ENCODE measurements at places on chromosomes 7 and 10.

GRCh38 chr7:107528461-107528860 is 35.3 kb downstream of the COG5 start:
- DNase-seq: peak; percentile 23

- DNase-seq: no peak
Measured at GRCh38 chr7:126685596-126685995, 567.1 kb downstream of the GRM8 start.

DNA sequence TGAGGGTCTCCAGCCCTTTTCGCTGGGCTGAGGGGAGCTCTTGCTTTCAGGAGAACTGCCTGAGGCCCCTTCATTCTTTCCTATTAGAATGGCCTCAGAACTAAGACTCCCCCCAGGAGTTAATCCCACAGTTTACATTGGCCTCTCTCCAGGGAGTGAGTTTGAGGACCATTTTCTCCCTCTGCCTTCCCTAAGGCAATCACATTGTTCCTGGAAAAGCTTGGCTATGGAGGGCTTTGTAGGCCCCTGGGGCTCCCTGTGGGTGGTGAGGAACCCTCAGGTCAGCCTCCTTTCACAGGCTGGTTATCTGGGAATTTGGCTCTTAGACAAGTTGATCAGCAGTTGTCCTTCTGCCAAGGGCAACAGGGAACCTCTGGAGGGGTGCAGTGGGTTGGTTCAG is 343.7 kb downstream of the RPS24 start:
- no peak for DNase-seq

GRCh38 chr10:131902211-131902610 is 1.4 kb downstream of the PPP2R2D start:
- DNase-seq: no peak

DNA sequence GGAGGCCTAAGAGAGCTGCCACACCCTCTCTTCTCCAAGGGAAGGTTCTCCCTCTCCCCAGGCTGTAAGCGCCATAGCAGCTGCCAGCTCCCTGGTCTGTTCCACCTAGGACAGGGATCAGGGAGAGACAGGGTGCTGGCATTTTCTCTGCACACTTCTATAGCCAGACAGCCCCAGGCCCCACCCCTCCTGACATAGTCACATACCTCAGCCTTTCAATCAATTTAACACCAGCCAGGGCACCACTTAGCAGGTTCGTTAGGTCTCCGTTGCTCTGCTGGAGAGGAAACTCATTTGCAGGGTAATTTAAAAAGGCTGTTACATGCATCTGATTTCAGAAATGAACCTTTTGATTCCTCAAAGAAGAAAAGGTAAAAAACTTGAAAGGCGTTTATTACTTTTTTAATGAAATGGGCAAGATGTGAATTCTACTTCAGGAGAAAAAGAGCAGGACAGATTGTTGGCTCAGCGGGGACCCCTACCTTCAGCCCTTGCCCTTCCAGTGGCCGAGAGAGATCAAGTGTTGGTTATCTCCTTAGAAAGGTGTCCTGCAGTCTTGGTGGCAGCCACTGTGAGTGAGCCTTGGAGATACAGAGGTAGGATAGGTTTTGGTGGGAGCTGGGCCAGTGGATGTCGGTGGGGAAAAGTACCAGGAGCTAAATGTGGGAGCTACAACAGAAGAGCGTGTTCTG is 180.5 kb upstream of the GALNT17 start:
- no peak for DNase-seq

- no peak for DNase-seq
Measured at GRCh38 chr10:5814110-5815107, 1.2 kb upstream of the GDI2 start.

- no peak for DNase-seq
Measured at GRCh38 chr10:1114719-1115606, 58.8 kb downstream of the WDR37 start.

DNA sequence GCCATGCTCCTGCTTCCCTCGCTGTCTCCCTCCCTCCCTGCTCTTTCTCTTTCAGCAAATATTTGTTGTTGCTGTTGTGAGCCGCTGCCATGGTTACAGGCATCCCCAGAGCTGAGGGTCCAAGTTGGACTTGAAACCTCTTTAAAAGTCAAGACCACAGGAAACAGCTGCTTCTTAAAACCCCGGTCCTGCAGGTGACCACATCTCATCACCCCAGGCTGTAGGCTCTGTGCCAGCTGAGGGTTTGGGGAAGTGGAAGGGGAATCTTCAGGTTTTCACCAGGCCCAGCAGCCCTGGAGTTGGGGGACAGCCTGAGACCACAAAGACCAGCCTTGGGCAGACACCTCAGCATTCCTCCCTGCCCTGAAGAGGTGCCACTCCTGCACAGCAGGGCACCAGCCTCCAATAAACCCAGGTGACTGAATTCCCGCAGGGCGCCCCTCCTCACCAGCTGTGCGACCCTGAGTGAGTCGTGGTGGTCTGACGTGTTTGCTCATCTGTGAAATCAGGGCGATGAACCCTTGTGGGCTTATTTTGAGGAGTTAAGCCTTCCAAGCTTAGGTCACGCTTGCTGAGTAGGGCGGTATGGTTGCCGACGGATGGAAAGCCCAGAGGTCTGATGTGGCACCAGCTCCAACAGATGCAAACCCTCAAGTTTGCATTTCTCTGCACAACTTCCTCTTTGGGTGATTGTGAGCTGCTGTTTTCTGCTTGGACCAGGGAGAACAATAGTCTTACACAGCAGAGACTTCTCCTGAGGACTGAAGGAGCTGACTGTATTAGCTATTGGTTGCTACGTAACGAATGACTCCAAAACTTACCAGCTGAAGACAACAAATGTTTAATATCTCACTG is 24.8 kb downstream of the NPTX2 start:
- DNase-seq: no peak

DNA sequence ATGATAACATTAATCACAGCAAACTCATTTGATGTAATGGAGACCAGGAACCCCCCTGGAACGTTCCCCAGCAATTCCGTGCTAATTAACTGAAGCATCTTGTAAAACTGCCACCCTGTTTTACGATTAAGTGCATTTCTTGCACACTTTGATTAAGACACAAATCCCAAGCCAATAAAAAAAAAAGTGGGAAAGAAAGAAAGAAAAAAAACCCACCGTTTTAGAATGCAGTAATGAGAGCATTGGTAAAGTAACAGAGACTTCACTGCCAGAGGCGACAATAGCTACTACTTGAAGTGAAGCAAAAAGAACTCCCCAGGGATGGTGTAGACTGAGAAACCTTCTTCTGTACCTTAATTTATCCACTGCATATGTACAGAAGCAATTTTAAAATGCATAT is 616.1 kb downstream of the PTPRN2 start:
- DNase-seq: no peak

- no peak for DNase-seq
Measured at GRCh38 chr7:72258074-72258473, 154.1 kb downstream of the CALN1 start.

- no peak for DNase-seq
Measured at GRCh38 chr10:31131251-31131650, 99.6 kb upstream of the ZNF438 start.

DNA sequence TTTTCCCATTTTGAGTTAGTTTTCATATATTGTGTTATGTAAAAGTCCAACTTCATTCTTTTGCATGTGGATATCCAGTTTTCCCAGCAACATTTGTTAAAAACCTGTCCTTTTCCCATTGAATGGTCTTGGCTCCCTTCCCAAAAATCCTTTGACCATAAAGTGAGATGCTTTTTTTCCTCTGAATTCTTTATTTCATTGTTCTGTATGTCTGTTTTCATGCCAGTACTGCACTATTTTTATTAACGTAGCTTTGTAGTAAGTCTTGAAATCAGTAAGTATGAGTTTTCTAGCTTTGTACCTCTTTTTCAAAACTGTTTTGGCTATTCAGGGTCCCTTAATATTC is 20.0 kb downstream of the C1GALT1 start:
- DNase-seq: no peak

GRCh38 chr10:78502210-78502936 is 468.7 kb downstream of the RPS24 start:
- DNase-seq: no peak

GRCh38 chr7:14501436-14501835 is 401.1 kb downstream of the DGKB start:
- no peak for DNase-seq

- DNase-seq: no peak
Measured at GRCh38 chr10:95403700-95404461, 113.1 kb upstream of the PDLIM1 start.

DNA sequence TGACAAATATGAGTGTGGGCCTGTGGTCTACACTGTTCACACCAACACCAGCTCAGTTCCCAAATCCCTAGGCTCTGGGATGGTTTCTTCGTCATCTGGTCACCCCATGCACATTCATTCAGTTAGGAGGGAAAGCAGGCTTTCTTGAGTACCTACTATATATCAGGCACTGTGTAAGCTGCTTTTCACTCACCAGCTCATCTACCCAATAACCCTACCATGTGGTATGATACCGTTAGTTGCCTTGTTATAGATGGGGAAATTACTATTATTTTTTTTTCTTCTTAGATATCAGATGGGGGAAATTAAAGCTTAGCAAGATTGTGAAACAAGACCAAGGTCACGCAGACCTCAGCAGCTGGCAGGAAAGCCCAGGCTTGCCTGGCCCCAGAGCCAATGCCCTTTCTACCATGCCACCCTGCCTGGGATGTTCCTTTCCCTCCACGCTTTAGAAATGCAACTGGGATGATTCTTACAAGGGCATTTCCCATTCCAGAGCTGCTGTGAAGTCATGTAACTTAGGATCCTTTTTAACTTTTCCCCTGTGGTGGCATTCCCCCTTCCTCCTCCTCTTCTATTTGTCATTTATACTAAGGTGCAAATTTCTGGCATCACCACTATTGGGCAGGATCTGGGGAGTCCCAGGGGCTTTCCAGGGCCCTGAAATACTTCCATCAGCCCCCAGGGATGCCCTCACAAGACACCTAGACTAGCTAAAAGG is 93.1 kb upstream of the EFCAB10 start:
- DNase-seq: peak; percentile 27

- DNase-seq: no peak
Measured at GRCh38 chr7:100577507-100577906, 3.8 kb upstream of the SAP25 start.

- DNase-seq: peak; percentile 91
Measured at GRCh38 chr10:44706745-44707144, 204.4 kb upstream of the TMEM72 start.

DNA sequence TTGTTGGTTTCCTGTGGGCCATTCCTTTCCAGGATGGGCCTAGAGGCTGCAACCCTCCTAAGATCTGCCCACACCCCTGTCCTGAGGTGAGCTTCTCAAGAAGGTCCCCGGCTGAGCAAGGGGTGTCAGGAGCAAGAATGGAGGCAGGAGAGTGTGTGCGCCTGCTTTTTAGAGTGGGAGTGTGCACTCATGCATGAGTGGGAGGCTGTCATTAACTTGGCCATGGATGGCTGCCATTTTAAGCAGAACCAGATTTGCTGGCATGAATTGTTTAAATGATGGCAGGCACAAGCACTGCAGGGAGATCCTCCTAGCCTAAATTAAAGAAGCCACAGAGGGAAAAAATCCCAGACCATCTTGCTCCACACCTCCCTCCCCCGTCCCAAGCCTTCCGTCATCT is 2.9 kb upstream of the SGPL1 start:
- DNase-seq: peak; percentile 16

GRCh38 chr10:121935702-121936101 is 7.9 kb upstream of the ATE1 start:
- peak; percentile 5 for DNase-seq

- no peak for DNase-seq
Measured at GRCh38 chr7:118153551-118154177, 30.3 kb upstream of the LSM8 start.

GRCh38 chr10:115417585-115418265 is 324.6 kb downstream of the ATRNL1 start:
- DNase-seq: peak; percentile 10

GRCh38 chr10:124181656-124182055 is 88.3 kb upstream of the CHST15 start:
- no peak for DNase-seq

DNA sequence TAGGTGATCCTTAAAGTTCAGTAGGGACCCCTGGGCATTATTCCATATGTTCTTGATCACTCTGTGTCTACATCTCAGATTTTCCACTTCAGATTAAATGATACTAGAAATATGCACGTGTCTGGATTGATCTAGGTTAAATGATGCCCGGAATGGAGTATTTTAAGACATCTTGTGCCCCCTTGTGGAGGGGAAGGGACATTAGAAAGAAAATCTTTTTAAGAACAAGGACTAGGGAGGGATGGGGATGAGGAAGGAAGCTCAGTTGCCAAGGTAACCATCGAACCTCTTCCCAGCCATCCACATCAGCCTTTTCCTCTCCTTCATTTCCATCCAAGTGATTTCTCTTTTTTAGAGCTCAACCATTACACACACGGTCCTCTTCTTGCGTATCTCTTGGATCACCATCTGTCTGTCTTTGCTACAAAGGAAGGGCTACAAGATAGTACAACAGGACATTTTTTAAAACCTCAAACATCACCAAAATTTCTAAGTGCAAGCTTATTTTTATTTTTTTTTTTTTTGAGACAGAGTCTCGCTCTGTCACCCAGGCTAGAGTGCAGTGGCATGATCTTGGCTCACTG is 40.5 kb downstream of the PRSS2 start:
- DNase-seq: peak; percentile 38

DNA sequence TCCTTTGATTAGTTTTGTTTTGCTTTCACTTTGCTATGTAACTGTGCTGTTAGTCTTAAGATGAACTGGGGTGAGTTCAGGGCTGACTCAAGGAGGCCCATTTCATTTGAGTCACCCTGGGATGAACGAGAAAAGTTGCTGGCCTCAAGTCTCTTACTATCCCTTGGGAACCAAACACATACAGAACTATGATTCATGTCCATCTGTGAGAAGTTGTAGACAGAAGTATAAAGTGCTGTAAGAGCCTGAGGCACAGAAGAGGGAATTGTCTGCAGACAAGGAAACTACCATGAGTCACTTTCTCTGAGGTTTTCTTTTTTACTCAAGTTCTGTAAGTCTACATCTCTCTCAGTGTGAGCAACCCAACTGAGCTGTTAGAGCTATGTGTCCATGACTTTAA is 179.8 kb upstream of the CSTF2T start:
- DNase-seq: peak; percentile 97

DNA sequence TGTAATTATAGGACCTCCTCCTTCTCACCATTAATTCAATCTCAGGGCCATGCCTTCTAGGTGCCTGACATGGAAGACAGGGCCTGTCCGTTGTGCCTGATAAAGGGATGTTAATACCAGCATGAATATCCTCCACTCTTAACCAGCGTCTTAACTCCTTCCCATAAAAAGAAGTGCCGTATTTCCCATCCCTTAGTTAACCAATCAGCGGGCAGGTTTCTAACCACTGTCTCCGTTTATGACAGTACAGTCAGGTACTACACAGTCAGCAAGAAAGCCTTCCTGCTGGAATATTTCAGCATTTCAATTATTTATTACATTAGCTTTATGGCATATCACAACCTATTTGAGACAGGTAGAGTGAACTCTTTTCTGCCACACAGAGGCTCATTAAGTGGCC is 308.6 kb upstream of the FZD8 start:
- no peak for DNase-seq

- DNase-seq: no peak
Measured at GRCh38 chr7:1211611-1212010, 21.1 kb upstream of the UNCX start.

DNA sequence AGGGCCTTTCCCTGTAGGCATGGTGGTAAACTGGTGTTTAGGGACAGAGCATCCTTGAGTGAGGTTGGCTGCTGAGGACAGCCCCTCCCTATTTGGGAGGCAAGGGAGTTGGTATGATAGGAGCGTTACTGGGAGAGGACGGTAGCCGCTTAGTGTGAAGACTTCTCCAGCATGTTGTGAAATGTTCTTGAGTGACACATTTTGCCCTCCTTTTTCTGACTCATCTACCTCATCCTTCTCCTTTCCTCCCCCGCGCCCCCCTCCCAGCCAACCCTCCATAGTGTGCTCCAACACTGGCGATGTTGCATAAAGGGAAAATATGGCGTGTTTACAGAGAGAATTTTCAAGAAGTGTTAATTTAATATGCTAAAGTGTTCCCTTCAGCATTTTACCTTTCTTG is 645.0 kb upstream of the GALNT17 start:
- no peak for DNase-seq
